ENCODE measurements at places on chromosomes 3 and 15.

GRCh38 chr3:38139191-38139590, 730 bp downstream of the MYD88 start:
- peak; percentile 57 for DNase-seq

DNA sequence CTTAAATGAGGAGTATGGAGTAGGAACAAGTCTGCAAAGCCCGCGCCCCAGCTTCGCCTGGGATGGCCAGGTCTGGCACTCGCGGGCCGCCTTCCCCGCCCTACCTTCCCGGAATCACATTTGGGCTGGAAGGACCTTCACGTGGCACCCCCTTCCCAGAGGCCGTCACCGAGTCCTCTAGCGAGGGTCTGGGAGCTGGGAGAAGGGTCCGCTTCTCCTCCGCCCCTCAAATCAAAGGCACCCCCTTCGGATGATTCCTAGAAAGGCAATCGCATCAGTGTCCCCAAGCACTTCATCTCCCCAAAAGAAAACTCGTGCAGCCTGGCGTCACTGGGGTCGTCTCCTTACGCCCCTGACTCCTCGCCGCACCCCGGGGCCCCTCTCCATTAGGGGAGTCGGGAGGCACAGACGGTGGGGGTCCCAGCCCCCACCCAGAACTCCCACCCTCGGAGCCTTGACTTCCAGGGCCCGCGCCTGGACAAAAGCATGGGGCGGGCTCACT, 380 bp downstream of the MYLK start:
- no peak for DNase-seq

GRCh38 chr3:72582211-72582878, 265.9 kb downstream of the SHQ1 start:
- no peak for DNase-seq

- DNase-seq = no peak
These were observed 1.4 kb downstream of the DVL3 start for GRCh38 chr3:184156522-184156955.

GRCh38 chr3:20837676-20838302, 651.8 kb upstream of the SGO1 start:
- no peak for DNase-seq

DNA sequence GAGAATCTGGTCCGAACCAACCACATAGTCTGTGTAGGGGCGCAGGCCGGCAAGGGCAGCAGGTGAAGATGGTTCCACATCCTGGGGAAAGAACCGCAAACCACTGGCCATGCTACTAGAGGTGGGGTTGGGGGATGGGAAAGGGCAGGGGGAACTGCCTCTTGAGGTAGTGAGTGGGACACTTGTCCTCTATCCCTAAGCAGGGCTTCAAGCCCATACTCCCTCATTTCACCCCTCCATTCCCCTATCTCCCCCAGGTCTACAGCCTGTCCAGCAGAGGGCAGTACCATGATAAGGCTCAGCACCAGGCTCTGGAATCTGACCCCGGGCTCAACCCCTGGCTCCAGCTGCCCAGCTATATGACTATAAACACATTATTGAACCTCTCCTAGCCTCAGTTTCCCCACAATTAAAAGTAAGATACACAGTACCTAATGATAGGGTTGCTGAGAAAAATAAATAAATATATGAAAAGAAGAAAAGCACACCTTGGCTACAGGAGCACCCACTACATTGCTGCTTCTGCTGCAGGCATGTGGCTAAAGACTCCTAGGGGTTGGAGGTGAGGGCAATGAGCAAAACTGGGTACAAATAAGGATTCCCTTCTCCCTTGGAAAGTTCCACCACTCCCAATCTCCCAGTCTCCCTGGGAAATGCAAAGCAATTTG, 6.3 kb downstream of the GORASP1 start:
- DNase-seq = no peak

DNA sequence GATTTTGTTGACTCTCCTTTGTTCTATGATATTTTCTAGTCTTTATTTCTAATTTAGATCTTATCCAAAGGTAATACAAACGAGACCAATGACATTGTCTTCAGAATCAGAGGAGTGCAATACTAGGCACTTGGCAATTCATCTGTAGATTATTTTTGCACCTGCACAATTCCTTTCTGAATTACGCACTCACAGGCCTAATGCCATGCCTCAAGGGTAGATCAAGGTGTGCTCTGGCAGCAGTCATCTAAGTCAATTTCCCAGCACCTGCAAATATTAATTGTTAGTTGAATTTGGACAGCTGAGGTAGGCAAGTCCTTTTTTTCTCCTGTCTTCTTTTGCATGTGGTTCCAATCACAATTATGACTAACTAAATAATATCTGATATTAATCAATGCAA, 653.2 kb downstream of the ROBO2 start:
- no peak for DNase-seq

GRCh38 chr3:151216641-151217607, 13.9 kb upstream of the GPR171 start:
- DNase-seq = no peak

Data from suprapubic skin (tissue), 4 donors.